ENCODE measurements at places on chromosomes 11 and 22. TPM values are rescaled to one million over a fixed set of nuclear protein-coding genes. Genes with fewer than 3 reads are reported as not detected.

GRCh38 chr22:25829808-25830777 is 88.1 kb downstream of the MYO18B start:
- no peak overlapping the region for H3K27ac ChIP-seq
- no peak overlapping the region for H3K4me3 ChIP-seq
- peaks cover 4% of the 10 kb centered on the region for H3K27me3 ChIP-seq
- H3K36me3 ChIP-seq = no peaks in the 10 kb centered on the region

GRCh38 chr11:16834384-16834783 is 95.9 kb downstream of the C11orf58 start:
- no peaks in the 10 kb centered on the region for H3K4me1 ChIP-seq
- DNase-seq = no peak
- no peak overlapping the region for H3K4me3 ChIP-seq
- no peaks in the 10 kb centered on the region for H3K36me3 ChIP-seq

DNA sequence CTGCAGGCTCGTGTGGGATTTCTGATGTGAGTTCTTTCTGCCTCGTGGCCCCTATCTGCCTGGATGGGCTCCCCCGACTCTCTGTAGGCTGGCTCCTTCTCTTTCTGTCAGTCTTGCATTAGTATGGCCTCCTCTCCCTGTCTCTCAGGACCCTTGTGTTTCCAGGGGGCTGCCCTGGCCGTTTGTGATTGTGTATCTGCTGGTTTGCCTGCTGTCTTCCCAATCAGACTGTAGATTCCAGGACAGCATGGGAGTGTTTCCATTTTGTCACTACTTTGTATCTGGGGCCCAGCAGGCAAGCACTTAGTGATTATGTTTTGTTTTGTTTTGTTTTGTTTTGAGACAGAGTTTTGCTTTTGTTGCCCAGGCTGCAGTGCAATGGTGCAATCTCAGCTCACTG is 25.6 kb downstream of the SNAP29 start:
- peaks cover 61% of the 10 kb centered on the region for H3K36me3 ChIP-seq
- H3K27me3 ChIP-seq = no peaks in the 10 kb centered on the region
- DNase-seq = no peak
- H3K27ac ChIP-seq = no peak overlapping the region
- no peaks in the 10 kb centered on the region for H3K4me1 ChIP-seq

- no peak for DNase-seq
- H3K4me3 ChIP-seq = no peak overlapping the region
- H3K27ac ChIP-seq = no peak overlapping the region
- no peaks in the 10 kb centered on the region for H3K27me3 ChIP-seq
- peaks cover 2% of the 10 kb centered on the region for H3K36me3 ChIP-seq
Observed at GRCh38 chr22:33792832-33793231, 127.4 kb downstream of the LARGE1 start.

DNA sequence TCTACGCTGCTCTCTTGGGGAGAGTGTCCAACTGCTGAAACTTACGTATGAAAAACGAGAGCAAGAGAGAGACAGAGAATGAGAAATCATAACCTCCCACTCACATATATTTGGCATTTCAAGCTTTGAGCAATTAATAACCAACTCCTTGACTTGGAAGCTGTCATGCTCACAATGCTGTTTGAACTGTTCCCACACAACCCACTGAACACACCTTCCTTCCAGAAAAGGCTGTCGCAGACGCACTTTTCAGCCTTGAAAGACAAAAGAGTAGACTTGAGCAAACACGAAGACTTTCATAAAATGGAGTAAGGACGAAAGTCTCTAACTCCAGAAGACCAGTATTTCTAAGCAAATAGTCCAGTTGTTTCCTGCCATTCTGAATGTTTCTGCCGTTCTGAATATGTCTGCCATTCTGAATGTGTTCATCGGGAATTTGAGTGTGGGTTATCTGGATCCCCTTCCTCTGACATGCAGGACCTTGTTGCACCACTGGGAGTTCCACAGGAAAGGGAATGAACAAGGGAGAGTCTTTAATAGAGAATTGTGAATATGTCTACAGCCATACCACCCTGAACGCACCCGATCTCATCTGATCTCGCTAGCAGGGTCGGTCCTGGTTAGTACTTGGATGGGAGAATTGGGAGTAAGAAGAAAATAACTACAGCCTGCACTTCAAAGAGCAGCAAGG is 86.2 kb upstream of the BARX2 start:
- no peak for DNase-seq
- no peaks in the 10 kb centered on the region for H3K36me3 ChIP-seq
- H3K4me1 ChIP-seq = no peaks in the 10 kb centered on the region
- no peak overlapping the region for H3K27ac ChIP-seq

DNA sequence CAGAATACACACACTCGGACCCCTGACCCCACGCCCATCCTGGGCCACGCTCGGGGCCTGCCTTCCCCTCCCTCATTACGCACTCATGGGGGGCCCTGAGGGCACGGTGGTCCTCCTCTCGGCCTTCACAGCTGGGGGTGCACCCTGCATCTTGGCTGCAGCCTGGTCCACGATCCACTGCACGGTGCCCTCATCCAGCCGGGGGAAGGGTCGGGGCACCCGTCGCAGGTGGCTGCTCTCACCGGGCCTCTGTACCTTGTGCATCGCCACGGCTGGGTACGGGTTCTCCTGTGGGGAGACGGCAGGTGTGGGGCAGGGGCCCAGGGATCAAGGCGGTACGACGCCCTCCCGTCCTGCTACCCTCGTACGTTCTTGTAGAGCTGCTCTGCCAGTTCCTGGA is 10.4 kb downstream of the SBF1 start:
- H3K36me3 ChIP-seq = peaks cover 86% of the 10 kb centered on the region
- no peaks in the 10 kb centered on the region for H3K27me3 ChIP-seq
- no peak overlapping the region for H3K4me3 ChIP-seq
- H3K4me1 ChIP-seq = peaks cover under 1% of the 10 kb centered on the region
- no peak overlapping the region for H3K27ac ChIP-seq
- no peak for DNase-seq

- peak; percentile 50 for DNase-seq
- no peak overlapping the region for H3K27ac ChIP-seq
- H3K4me1 ChIP-seq = peaks cover 22% of the 10 kb centered on the region
- H3K36me3 ChIP-seq = no peaks in the 10 kb centered on the region
Observed at GRCh38 chr11:121807051-121807450, 309.0 kb downstream of the BLID start.

DNA sequence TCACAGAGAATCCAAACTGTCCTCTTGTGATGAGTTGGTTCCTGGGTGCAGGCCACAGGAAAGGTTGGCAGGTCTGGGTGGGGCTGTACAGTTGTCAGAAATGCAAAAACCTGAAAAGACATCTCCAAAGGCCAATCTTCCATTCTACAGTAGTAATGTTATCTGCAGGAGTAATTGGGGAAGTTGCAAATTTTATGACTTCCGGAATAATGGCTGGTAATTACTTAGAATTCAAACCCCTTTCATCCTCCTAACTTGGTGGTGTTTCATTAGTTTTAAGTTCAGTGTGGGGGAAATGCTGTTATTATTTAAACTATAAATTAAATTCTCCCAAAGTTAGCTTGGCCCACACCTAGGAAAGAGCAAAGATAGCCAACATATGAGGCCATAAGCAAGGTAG is 64.7 kb upstream of the FAT3 start:
- H3K4me3 ChIP-seq = no peak overlapping the region
- H3K27me3 ChIP-seq = no peaks in the 10 kb centered on the region
- DNase-seq = no peak
- no peaks in the 10 kb centered on the region for H3K4me1 ChIP-seq
- H3K27ac ChIP-seq = no peak overlapping the region

DNA sequence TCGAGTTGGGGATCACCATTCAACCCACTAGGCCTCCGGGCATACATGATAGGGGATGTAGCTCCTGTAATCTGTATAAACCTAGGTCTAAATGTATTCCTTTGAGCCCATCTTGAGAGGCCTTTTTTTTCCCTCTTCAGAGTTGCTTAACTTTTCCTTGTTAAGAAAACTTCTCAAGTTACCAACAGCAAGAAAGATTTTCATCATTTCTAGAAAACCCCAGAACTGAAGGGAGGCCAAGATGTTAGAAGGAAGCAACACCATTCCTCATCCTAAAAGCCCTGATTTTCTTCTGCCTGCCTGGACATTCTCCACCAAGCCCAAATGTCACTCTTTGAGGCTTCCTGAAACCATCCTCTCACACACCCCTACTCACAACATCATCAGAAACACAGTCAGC is 79.4 kb downstream of the TMPRSS5 start:
- H3K4me1 ChIP-seq = no peaks in the 10 kb centered on the region
- no peak overlapping the region for H3K4me3 ChIP-seq
- no peaks in the 10 kb centered on the region for H3K27me3 ChIP-seq

DNA sequence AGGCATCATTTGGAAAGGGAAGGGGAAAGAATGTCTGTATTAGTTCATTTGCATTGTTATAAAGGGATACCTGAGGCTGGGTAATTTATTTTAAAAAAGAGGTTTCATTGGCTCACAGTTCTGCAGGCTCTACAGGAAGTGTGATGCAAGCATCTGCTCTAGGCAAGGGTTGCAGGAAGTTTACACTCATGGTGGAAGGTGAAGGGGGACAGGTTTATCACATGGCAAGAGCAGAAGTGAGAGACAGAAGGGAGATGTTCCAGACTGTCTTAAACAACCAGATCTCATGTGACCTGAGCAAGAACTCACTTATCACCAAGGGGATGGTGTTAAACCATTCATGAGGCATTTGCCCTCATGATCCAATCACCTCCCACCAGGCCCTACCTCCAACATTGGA is 90.6 kb downstream of the CCDC83 start:
- DNase-seq = no peak
- no peak overlapping the region for H3K4me3 ChIP-seq
- no peaks in the 10 kb centered on the region for H3K36me3 ChIP-seq
- H3K27ac ChIP-seq = no peak overlapping the region
- peaks cover 30% of the 10 kb centered on the region for H3K4me1 ChIP-seq

- DNase-seq = peak; percentile 55
- H3K27ac ChIP-seq = 0 out of 2 replicates have a peak overlapping the region, but pooled peaks have one; percentile 43
- H3K4me3 ChIP-seq = peak overlapping the region; percentile 56
- H3K4me1 ChIP-seq = peaks cover 30% of the 10 kb centered on the region
Observed at GRCh38 chr11:27718346-27718862, 18.1 kb upstream of the BDNF start.

- no peak overlapping the region for H3K4me3 ChIP-seq
- H3K36me3 ChIP-seq = no peaks in the 10 kb centered on the region
- H3K4me1 ChIP-seq = peaks cover 14% of the 10 kb centered on the region
- H3K27ac ChIP-seq = no peak overlapping the region
- H3K27me3 ChIP-seq = peaks cover 41% of the 10 kb centered on the region
Observed at GRCh38 chr22:43345761-43346301, 2.7 kb upstream of the SCUBE1 start.

DNA sequence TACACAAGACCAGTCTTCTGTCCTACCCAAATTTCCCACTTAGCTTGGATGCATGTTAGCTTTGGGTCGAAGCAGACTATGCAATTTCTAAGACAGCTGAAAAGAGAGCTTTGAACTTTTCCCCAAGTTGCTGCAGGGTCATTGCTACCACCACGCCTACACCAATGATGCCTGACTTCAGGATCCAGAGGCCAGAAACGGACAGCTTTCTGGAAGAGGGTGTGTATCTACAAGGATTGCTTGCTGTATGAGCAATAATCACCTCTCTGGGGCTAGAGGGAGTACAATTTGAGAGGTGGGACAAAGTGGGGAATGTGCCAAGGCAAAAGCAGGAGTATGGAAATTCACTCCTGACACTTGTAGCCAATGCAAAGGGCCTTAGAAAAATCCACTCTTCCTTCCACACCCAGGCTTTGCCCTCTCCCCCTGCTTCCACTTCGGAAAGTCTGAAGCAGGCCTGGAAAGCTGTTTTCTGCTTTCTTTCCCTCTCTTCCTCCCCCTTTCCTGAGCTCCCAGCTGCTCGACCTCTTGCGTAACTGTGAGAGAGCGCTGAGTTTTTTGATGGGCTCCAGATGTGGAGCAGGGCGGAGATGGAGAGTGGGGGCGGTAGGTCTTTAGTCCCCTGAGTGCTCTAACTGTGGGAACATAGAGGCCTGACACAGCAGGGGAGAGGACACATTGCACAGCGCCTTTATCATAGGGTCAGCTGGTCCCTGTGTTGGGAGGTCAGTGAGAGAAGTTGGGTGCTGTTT is 2.1 kb upstream of the PHLDB1 start:
- DNase-seq = peak; percentile 28
- peaks cover 18% of the 10 kb centered on the region for H3K4me1 ChIP-seq

DNA sequence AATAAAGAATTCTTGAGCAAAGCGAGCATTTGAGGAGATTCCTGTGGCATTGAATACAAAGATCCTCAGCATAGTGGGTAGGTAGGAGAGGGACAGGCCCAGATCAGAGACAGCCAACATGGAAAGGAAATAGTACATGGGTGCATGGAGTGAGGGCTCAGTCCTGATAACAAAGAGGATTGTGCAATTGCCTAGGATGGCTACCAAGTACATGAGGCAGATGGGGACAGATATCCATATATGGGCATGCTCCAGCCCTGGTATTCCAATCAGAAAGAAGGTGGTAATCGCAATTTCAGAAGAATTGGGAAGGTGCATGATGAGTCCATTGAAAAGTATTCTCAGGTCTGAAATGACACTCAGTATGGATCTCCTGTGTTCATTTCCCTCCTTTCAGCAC is 8.6 kb downstream of the OR51T1 start:
- DNase-seq = no peak
- no peak overlapping the region for H3K4me3 ChIP-seq
- H3K4me1 ChIP-seq = peaks cover 14% of the 10 kb centered on the region
- no peak overlapping the region for H3K27ac ChIP-seq
- peaks cover 5% of the 10 kb centered on the region for H3K27me3 ChIP-seq

DNA sequence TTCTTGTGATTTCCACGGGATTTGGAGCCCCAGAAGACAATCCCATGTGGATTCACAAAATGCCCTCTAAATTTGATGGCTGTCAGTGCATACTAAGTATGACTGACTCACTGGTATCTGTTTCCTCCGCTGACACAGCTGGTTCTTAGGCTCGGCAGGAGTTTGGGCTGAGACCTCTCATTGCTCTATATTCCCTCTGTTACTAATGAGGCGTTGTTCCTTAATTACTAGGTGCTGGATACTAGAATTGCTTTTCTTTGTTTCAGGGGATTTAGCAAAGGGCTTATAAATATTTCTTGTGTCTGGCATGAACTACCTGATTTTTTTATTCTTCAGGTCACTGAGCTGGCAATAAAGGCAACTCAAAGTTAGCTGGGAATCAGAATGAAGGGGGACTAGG is 53.2 kb upstream of the EHF start:
- peaks cover 10% of the 10 kb centered on the region for H3K4me1 ChIP-seq
- H3K36me3 ChIP-seq = no peaks in the 10 kb centered on the region
- H3K4me3 ChIP-seq = no peak overlapping the region
- H3K27ac ChIP-seq = no peak overlapping the region
- peaks cover 14% of the 10 kb centered on the region for H3K27me3 ChIP-seq

GRCh38 chr11:19751055-19751454 is 38.4 kb downstream of the NAV2 start:
- no peaks in the 10 kb centered on the region for H3K27me3 ChIP-seq
- no peak overlapping the region for H3K4me3 ChIP-seq
- peaks cover 21% of the 10 kb centered on the region for H3K4me1 ChIP-seq
- no peaks in the 10 kb centered on the region for H3K36me3 ChIP-seq

- H3K4me1 ChIP-seq = no peaks in the 10 kb centered on the region
- H3K4me3 ChIP-seq = no peak overlapping the region
Observed at GRCh38 chr11:70740488-70740851, 342.1 kb downstream of the CTTN start.

F2 gene
- not detected for total RNA-seq

PGA5 gene
- total RNA-seq = not detected

ARHGAP8 gene
- total RNA-seq = not detected

UPK3A gene
- not detected for total RNA-seq

KCNJ1 gene
- total RNA-seq = not detected

OR52H1 gene
- total RNA-seq = not detected

CCDC116 gene
- not detected for total RNA-seq

OTOG gene
- not detected for total RNA-seq

KDM4D gene
- 0.41 TPM for total RNA-seq
